Glutamatergic neuron (in vitro differentiated cells): ENCODE measurements at places on chromosomes 1 and 21. TPM values are rescaled to one million over a fixed set of nuclear protein-coding genes. Genes with fewer than 3 reads are reported as not detected.

DNA sequence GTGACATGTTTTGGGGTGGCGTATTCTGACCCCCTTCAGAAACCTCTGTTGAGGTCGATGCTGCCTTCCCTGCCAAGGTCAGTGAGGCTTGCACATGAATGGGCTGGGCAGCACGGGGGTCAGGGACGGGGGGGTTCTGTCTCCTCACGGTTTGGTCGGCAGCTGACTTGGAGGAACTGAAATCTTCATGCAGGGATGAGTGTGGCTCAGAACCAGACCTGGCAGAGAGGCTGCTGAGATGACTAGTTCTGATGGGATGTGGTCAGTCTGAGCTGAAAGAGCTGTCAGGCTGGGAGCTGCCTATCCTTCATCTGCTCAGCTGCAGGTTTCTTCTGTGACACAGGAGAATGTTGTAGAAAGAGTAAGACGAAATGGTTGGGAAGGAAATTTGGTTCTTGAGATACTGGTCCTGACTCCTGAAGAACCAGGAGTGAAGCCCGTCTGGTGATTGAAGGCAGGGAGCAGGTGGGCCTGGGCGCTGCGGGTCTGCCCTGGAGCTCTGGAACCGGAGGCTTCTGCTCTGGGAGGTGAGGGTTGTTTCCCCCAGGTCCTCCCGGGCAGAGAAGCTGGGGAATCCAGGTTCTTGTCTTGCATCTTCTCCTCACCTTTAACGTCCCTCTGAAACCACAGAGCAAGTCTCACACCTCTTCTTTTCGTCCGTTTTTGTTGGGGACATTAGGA, 3.3 kb downstream of the SLX9 start:
- DNase-seq, result no peak

GRCh38 chr1:119448127-119448511, 33.2 kb downstream of the HSD3B2 start:
- DNase-seq, result no peak

- no peak for DNase-seq
These were observed 223.5 kb downstream of the RHOU start for GRCh38 chr1:228958741-228959140.

GRCh38 chr21:35164971-35165483, 115.9 kb upstream of the RUNX1 start:
- DNase-seq, result no peak

DNA sequence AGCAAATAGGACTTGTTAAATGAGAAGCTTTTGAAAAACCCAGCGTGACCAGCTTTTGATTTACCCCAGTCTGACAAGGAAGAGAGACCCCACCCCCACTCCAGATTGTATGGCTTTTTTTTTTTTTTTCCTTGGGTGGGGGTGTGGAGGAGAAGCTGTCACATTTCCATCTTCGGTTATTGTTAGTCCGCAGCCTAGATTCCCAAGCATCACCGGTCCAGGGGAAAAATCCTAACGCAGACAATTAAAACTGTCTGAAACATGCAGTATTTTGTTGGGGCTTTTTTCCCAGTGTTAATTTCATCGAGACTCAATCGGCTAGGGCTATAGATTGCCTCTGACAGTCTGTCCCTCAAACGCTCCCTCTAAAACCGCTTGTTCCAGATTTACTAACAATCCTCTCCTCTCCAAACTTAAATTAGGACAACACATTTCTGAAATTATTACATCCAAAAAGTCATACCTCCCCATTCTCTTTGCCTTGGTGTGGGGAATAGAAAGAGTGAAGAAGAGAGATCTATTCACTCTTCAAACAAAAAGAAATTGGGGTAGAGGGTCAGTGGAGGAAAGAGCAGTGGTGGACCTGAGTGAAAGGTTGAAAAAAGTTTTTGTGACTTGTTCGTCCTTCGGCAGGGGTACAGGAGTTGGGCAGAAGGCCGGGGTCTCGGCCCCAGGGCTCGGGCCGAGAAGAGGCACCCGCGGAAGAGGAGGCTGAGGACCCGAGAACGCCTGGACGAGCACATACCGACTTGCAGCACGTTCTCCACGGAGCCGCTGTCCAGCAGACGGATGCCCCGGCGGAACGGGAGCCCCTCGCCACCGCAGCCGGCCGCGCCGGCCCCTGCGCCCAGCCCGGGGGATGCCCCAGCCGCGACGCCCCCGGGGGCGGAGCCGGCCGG, 1.1 kb downstream of the ZSWIM5 start:
- DNase-seq, result peak; percentile 54

DNA sequence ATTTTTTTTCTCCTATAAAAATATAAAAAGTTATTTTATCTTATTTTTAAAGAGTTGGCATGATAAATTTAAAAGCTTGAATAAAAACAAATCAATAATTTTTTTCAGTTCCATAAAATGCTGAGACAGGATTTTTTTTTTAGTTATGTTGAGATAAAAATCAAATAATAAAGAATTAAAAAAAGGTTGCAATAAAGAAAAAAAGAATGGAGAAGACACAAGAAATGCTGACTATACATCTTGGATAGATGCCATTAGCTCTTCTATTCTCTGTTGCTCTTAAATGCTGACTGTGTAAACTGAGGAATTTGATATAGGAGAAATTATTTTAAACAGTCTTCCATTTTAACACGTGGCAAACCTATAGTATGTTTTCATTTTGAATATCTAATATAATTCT, 2298.5 kb downstream of the MRPL39 start:
- no peak for DNase-seq

- peak; percentile 83 for DNase-seq
These were observed 742 bp downstream of the ARTN start for GRCh38 chr1:43934101-43934985.

GRCh38 chr21:40972151-40972550, 125.2 kb upstream of the DSCAM start:
- no peak for DNase-seq

DNA sequence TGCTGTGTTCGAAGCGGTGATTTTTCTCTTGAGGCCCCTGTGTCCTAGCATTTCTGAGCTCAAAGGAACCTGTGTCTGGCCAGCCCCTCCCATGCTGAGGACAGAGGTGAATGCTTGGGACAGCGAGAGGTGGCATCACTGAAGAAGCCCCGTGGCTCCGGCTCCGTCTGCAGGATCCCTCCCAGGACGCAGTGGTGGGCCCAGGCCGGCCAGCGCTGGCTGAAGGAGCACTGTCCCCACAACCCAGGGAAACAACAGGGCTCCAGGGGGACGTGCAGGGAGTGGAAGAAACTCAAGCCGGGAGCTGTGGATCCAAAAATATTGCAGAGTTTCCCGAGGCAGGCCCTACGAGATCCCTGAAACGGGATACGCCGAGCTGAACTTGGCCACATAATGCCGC, 164.0 kb upstream of the ARHGEF16 start:
- no peak for DNase-seq

GRCh38 chr1:7290971-7291970, 479.8 kb upstream of the VAMP3 start:
- DNase-seq, result no peak

- DNase-seq, result peak; percentile 62
These were observed 636 bp downstream of the INTS3 start for GRCh38 chr1:153728305-153729066.

- no peak for DNase-seq
These were observed 91.5 kb upstream of the F3 start for GRCh38 chr1:94633051-94633450.

- no peak for DNase-seq
These were observed 67.9 kb upstream of the IL12RB2 start for GRCh38 chr1:67239738-67240137.

GRCh38 chr1:204930155-204930523, 59.5 kb downstream of the NFASC start:
- DNase-seq, result no peak

DNA sequence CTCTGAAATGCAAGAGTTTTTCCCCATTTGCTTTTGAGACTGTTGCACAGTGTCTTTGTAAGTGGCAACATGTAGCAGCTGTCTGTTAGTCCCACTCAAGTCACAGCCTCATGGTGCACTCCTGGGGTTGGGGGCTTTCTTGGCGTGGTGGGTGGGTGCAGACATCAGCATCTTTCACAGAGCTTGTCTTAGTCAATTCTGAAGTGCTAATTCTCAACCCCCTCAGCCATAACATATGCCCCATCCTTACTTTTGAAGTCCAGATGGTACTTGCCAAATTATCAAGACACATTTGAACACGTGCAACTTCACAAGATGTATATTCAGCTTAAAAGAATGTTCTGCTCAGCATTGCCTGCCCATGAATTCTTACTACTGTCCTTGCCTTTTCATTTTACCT, 87.1 kb downstream of the VCAM1 start:
- no peak for DNase-seq

DNA sequence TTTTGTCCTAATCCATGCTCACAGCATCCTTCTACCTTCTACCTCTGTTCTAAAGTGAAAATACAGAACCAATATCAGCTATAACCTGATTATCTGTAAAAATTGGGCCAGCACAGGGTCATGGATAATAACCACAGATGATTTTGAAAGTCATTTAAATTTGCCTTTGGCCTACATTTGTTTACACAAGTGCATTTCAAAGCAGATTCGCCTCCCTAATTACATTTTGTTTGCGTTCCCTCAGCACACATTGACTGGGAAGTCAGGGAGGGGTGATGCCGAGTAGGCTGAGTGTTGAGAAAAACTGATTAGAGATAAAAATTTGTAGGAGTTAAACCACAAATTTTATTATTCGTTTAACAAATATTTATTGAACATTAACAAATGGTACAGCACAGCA, 19.2 kb upstream of the RGS8 start:
- no peak for DNase-seq

GRCh38 chr1:23402286-23403037, 22.1 kb downstream of the TCEA3 start:
- DNase-seq, result no peak

GRCh38 chr1:111603979-111604378, 15.6 kb upstream of the RAP1A start:
- DNase-seq, result no peak

- no peak for DNase-seq
These were observed 50.0 kb upstream of the SYT6 start for GRCh38 chr1:114203595-114204128.

DNA sequence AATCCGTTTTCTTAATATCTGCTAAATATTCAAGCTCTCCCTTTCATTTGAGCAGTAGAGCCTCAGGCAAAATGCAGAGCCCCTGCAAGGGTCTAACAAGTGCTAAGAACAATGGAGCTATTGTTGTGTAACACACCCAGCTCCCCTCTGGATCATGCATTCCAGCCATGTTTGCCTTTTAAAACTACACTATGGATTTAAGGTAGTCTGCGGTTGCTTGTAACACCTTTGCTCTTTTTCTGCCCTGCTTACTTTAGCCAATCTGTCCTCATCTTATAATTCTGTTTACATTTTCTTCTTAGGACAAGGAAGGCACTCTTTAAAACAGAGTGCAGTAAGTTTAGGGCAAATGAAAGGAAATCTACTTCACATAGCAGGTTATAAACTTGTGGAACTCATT, 60.0 kb upstream of the C1orf105 start:
- DNase-seq, result no peak

GRCh38 chr1:220511785-220512184, 16.2 kb upstream of the MARK1 start:
- no peak for DNase-seq

GRCh38 chr21:44687671-44688070, 5.7 kb upstream of the KRTAP12-1 start:
- no peak for DNase-seq

DNA sequence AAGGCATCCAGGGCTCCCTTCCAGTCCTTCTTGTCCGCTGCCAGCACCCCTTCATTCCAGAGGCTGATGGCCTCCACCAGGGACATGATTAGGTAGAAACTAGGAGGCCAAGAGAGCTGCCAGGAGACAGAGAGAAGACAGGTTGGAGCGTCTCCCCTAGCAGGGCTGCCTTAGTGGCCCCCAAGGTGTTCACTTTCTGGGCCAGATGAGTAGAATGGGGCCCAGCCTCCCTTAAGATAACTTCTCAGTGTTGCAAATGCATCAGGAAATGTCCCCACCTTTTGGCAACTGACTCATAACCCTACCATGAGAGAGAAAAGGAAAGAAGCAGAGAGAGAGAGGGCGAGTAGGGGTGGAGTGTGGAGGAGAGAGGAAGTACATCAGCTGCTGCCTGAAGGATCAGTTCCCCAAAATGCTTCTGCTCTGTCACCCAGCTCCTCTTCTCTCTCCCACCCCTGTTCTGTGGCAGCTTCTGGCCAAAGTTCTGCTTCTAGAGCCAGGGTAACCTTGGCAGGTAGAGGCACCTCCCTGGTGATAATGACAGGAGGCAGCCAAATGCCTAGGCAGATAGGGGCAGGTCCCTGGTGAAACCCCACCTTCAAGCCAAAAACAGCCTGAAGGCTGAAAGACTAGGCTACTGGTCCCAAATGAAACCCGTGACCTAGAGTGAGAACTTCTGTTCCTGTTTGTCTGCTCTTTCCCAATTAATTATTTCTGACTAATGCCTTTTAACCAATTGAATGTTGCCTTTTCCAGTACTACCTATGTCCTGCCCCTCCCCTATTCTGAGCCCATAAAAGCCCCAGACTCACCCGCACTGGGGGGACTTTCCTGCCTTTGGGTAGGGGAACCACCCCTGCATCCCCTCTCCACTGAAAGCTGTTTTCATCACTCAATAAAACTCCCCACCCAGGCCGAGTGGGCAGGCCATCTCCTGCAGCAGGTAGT, at the start of gene NCF2:
TSS of gene NCF2 (minus strand) at position 216 of the 948 bp plus-strand sequence. CDS start at position 86, 130 bp downstream.
- no peak for DNase-seq

GRCh38 chr1:226123591-226124471, 61.3 kb downstream of the H3-3A start:
- no peak for DNase-seq

DNA sequence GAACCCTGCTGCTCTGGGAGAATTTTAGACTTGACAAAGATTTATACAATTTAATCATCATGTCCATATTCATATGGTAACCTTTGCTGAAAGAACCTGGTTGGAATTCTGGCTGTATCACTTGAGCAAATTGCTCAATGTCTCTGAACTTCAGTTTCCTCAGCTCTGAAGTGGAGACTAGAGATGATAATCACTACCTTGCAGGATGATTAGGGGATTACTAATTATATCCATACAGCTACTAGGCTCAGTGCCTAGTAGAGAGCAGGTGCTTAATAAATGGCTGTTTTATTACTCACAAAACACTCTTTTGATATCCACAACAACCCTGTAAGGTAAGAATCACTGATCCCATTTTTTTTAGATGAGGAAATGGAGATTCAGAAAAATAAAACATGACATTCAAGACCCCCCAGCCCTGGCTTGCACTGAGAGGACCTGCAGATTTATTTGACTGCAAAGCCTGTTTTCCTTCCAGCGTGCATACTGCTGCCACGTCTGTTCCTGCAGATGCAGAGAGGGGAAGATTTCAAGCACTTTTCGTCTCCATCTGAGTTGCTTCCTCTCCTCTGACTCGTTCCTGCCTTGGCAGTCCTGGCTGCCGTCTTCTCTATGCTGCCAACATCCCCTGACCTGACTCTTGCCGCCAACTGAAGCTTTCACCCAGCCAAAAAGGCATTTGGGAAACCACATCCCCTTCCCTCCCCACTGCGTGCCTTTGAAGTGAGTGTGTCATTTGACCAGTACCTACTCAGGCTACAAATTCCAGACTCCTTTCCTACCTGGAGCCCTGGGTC, 203.0 kb downstream of the PLPP3 start:
- no peak for DNase-seq

PDIK1L gene
- 7.2 TPM for total RNA-seq

ERG gene
- total RNA-seq, result not detected

CELSR2 gene
- total RNA-seq, result 181 TPM

INTS11 gene
- 147 TPM for total RNA-seq

CEP170 gene
- total RNA-seq, result 450 TPM

UTP25 gene
- total RNA-seq, result 4.6 TPM

KIAA0040 gene
- total RNA-seq, result not detected

SDE2 gene
- 19.6 TPM for total RNA-seq

NBPF6 gene
- not detected for total RNA-seq

CFHR1 gene
- total RNA-seq, result not detected

LDLRAD2 gene
- total RNA-seq, result not detected

MX2 gene
- total RNA-seq, result not detected

DNAJB4 gene
- 20.1 TPM for total RNA-seq
